ENCODE measurements at places on chromosomes 2 and 18.

GRCh38 chr2:112949456-112949855, 28.4 kb upstream of the IL36G start:
- no peak for DNase-seq

GRCh38 chr2:216943109-216943508, 83.2 kb upstream of the TNP1 start:
- no peak for DNase-seq

DNA sequence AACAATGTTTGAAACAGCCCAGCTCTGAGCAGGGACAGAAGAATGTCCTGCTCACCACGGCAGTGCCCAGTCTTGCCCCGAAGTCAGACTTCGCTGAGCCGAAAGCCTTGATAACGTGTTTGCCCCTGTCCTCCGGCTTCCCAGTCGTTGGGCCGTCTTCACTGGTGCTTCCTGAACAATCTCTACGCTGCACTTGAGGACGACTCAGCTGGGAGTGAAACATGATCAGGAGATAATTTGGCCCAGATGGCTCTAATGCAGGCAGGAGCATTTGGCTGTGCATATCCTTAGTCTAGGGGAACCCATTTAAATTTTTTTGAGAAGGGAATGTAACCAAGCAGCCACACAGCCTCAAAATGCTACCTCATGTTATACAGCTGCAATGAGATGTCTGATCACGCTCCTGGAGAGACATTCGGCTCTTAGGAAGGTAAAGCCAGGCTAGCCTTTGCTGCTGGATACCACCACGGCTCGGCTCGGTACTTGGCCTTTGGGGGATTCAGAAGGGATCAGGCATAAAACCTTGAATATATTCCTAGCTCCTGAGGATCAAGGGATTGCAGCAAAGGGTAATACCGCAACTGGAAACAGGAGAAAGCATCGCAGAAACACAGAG, 43.6 kb downstream of the FECH start:
- DNase-seq = peak; percentile 65

DNA sequence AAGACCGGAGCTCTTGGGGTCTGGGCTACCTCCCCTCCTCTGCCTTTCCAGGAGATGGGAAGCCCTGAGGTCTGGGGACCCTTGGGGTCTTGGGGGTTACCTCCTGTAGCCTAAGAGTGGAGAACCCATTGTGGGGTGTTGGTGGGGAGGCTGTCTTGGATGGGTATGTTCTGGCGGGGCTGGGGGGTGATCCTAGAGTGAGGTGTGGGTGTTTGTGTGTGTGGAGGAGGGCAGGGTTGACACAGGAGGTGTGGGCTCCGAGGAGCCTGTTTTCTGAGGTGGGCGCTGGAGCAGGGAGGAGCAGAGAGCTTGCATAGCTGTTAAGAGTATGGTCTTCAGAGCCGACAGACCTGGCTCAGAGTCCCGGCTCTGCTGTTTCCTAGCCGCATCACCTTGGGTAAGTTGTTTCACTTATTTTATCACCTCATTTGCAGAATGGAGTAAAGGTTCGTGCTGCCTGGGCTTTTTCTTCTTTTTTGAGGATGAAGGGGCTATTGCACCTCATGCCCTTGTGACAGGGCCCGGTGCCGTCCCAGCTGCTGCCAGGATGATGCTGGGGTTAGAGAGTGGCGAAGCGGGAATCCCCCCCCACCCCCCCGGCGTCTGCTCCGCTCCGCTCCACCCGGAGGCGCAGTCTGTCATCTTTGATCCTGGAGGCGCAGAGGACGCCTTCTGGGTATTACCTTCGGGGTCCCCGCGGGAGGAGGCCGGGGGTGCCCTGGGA, 17.2 kb downstream of the TET3 start:
- DNase-seq = no peak

DNA sequence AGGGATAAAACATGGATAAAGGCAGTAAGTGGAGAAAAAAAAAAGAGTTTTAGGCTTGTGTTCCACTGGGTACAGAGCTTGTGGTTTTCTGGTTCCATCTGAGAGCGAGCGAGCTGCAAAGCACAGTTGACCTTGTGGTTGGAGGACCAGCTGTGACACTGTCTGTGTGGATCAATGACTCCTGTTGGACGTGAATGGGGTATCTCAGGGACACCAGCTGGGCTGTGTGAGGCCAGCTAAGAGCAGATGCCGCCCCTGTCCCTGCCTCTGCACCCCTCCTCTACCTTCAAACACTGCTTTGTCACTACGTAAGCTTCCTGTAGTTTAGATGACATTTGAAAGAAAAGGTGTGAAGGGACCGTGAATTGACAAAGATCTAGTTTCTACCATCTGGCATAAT, 67.8 kb downstream of the QPCT start:
- DNase-seq = no peak

GRCh38 chr18:60691061-60691460, 318.5 kb upstream of the MC4R start:
- no peak for DNase-seq

GRCh38 chr18:5891184-5891853, 4.0 kb downstream of the TMEM200C start:
- no peak for DNase-seq

- DNase-seq = no peak
These were observed 270.4 kb upstream of the TMEFF2 start for GRCh38 chr2:192465141-192465540.

DNA sequence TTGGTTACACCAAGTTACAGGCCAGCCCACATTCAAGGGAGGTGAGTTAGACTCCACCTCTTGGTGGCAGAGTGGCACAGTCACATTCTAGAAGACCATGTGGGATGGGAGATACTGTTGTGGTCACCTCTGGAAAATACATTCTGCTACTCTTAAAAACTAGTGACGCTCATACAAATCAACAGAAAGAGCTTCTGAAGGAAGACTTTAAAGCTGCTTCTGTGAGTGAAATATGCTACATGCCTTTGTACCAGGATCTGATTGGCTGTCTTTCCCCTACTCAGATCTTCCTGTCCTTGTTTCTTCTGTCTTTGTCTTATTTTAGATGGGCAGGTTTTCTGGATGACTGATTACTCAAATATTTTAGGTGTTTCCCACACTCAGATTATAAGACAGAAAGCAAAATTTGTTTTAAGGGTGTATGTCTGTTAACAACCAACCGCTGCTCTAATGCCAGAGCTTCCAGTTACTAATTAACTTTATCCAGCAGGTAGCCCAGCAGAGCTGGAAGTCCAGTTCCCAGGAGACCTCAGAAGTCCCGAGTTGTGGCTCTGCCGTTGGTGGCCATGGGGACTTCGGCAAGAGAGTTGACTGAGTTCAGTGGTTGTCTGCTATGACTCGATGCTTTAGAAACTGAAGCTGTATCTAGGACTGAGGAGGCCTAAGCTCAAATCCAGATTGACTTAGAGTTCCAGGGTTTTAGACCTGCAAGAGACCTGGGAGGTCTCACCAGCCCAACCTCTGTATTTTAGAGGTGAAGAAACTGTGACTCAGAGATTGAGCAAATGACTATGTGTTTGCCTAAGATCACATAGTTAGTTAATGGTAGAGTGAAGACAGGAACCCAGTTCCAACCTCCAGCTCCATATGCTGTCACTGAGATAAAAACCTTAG, 7.4 kb downstream of the IL1R2 start:
- peak; percentile 12 for DNase-seq

DNA sequence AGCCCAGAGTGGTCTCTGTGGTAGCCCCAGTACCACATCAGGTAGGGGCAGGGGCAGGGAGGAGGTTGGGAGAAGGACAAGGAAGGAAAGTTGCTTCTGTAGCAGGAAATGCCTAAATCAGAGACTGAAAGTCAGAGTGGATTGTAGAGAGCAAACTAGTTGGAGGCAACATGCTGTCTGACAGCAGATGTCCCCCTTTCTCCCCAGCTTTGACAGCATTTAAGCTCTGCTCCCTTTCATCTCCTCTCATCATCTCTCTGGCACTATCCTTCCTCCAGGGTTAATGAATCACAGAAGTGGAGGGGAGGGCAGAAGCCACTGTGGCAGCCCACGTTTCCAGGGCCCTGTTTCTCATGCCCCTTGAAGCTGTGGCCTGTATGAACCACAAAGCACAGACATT, 50.4 kb downstream of the BOD1L2 start:
- DNase-seq = no peak

- no peak for DNase-seq
These were observed 1.3 kb upstream of the SCLY start for GRCh38 chr2:238059505-238059904.

GRCh38 chr2:157032017-157032416, 225.5 kb upstream of the GALNT5 start:
- peak; percentile 94 for DNase-seq

DNA sequence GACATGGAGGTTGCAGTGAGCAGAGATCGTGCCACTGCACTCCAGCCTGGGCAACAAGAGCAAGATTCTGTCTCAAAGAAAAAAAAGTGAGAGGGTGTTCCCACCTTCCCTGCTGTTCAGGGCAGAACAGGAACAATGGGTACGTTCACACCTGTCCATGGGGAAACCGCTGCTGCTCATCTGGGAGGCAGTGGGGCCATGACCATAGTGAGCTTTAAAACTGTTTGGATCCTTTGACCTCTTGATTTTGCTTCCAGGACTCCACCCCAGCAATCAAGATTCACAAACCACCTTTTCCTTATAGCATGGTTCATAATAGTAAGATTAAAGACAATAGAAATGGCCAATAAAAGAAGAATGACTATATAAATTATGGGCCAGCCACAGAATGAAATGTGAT, 209.2 kb downstream of the ARL4C start:
- DNase-seq = no peak

GRCh38 chr2:44943031-44943692, 1.7 kb downstream of the SIX3 start:
- DNase-seq = no peak

DNA sequence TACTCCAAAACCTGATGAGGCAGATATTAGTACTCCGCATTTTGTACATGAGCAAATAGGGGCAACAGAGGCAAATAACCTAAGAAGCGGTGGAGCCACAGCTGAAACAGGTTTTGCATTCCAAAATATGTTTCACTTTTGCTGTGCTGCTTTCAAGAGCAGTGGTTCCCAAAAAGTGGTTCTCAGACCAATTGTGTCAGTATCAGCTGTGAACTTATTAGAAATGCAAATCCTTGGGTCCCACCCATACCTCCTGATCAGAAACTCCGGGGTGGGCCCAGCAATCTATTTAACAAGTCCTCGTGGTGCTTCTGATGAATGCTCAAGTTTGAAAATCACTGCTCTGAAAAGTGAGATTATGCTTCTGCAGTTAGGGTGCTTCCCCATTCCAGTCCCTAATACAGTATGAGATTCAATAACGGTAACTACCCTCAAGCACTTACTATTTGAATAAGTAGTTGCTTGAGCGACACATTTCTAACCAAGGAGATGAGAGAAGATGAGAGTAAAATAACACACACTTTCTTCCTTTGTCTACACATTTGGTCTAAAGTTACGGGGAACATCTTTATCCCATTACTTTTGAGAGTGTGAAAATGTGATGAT, 17.8 kb upstream of the TCF4 start:
- DNase-seq = no peak

GRCh38 chr2:182372661-182373060, 54.2 kb downstream of the PDE1A start:
- peak; percentile 91 for DNase-seq

DNA sequence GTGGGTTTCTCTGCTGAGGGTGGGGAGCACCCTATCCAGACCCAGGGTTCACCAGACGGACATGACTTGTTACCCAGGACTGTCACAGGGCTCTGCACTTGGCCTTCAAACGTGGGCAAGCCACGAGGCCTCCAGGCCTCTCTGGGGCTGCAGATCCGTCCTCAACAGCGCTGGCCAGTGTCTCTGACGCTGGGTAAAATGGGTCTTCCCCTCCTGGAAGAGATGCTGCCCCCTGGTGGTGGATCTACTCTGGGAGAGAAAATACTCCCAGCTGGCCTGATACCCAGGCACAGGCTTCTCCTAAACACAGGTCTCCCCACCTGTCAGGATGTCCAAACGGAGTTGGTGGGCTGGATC, 3.7 kb downstream of the GPR17 start:
- DNase-seq = peak; percentile 77

- DNase-seq = no peak
These were observed 54.1 kb downstream of the EML4 start for GRCh38 chr2:42223067-42223854.

- no peak for DNase-seq
These were observed 225.9 kb upstream of the MGAT5 start for GRCh38 chr2:134027980-134028379.

- DNase-seq = peak; percentile 46
These were observed 2.8 kb downstream of the RHOB start for GRCh38 chr2:20449501-20450200.

DNA sequence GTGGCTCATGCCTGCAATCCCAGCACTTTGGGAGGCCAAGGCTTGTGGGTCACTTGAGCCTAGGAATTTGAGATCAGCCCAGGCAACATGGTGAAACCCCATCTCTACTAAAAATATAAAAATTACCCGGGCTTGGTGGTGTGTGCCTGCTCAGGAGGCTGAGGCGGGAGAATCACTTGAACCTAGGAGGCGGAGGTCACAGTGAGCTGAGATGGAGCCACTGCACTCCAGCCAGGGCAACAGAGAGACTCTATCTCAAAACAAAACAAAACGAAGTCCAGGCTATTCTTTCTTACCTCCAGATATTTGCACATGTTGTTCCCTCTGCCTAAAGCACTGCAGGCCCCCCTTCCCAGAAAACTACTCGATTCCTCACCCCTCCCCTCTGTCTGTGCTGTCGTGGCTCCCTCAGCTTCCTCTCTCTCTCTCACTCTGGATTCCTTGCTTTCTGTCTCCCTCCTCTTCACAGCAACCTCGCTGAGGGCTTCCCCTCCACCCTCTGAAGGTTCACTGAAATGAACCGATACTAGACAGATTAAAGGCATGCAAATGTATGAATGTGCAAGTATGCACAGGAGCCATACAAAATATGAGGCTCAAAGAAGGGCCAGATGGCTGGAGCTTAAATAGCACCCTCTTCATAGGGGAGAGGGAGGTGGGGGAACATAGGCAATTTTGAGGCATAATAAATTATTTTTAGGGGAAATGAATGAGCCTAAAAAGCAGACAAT, 18.5 kb downstream of the TMEM177 start:
- DNase-seq = no peak

- DNase-seq = no peak
These were observed 108.3 kb downstream of the CELF4 start for GRCh38 chr18:37457341-37457740.

- DNase-seq = peak; percentile 18
These were observed 200.8 kb downstream of the TTC32 start for GRCh38 chr2:19700861-19701585.

GRCh38 chr18:9918016-9918680, 4.3 kb downstream of the VAPA start:
- peak; percentile 47 for DNase-seq

GRCh38 chr2:108580050-108580449, 45.8 kb downstream of the LIMS1 start:
- DNase-seq = no peak

GRCh38 chr18:12038082-12038638, 55.5 kb upstream of the ANKRD62 start:
- DNase-seq = no peak

GRCh38 chr18:76498064-76498463, 3.0 kb upstream of the ZNF516 start:
- no peak for DNase-seq

- no peak for DNase-seq
These were observed 25.2 kb upstream of the FAM110C start for GRCh38 chr2:71309-72035.

- DNase-seq = no peak
These were observed 184.7 kb upstream of the GLI2 start for GRCh38 chr2:120550893-120551446.

- no peak for DNase-seq
These were observed 162.7 kb downstream of the INHBB start for GRCh38 chr2:120508567-120509041.
